Activated CD8-positive, alpha-beta memory T cell treated with anti-CD3 and anti-CD28 coated beads for 4 hours (primary cell): ENCODE measurements at places on chromosomes 3 and 15.

- no peak for DNase-seq
These were observed 8.6 kb upstream of the IQSEC1 start for GRCh38 chr3:13081603-13082360.

GRCh38 chr3:39443530-39443929 is 23.9 kb upstream of the MOBP start:
- DNase-seq, result no peak

- DNase-seq, result no peak
These were observed 44.4 kb downstream of the PAQR5 start for GRCh38 chr15:69343133-69343532.

DNA sequence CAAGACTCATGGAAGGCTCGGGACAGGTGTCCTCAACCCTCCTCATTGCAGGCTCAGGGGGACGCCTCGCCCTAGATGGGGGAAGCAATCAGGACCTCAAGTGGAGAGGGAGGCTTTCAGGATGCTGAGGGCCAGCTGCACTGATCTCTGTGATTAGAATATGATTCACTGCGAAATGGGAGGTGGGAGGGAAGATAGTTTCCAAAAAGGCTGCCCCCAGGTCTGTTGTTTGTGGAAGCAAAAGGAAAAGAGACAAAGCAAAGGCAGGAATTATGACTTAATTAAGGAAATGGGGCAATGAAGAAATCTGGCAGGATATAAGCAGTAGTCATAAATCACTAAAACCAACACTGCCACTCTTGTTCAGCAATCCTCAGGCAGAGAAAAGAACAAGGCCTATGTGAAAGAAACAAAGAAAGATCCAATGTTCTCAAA is 85.6 kb upstream of the ABHD17C start:
- DNase-seq, result no peak

DNA sequence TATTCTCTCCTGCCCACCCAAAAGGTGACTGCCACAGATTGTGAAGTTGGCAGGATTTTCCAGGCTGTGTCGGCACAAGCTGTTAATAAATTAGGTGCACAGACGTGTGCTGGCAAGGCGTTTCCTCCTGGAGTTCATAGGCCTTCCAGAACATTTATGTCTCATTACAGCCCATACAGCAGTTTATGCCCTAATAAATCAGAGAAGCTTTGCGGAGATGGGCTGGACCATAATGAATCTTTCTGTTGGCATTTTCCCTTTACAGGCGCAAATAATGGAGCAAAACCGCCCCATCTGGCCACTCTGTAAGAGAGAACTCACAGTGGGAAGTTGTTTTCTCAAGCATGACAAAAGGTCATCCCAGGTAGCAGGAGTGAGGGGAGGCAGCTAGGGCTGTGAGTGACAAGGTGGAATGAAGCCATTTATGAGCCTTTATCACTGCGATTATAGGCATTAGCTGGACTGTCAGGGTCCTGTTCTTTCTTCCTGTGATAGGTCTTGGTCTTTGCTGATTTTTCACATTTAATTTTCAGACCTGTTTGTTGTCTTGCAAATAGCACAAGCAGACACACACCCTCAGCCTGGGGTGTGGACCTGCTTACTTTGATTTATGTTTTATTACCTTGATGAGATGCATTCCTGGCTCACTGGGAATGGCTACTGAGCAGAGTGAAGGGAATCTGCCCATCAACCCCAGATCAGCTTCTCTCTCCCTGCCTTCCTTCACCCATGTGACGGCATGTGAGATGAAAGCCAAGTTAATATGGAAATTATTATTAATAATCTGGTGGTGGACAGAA is 257.5 kb downstream of the LRTM1 start:
- no peak for DNase-seq

- no peak for DNase-seq
These were observed 26.0 kb downstream of the CYP19A1 start for GRCh38 chr15:51312166-51313073.

GRCh38 chr3:95154766-95155165 is 1091.9 kb downstream of the NSUN3 start:
- DNase-seq, result no peak

DNA sequence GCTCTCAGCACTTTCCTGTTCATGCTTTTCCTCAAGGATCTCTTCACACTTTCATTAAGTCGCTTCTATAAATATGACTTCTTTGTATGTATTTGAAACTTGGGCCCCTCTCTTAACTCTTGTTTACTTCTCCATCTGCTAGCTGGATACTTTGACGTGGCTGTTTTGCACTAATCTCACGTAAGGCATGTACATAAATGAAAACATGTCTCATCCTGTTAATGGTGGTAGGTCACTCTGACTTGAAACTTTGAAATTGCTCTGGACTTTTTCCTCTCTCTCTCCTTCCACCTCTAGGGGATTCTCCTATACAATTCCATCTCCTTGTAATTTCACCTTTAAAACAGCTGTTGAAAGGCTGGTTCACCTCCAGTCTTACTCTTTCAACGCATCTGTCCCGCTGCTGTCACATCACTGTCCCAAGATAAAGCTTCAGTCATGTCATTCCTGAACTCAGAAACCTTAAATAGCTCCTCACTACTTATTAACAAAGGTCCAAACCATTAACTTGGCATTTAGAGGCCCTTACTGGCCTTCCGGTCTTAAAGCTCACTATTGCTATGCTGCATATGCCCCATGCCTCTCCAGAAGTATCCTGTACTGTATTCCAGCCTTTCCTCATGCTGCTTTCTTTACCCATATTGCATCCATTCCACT is 1.2 kb downstream of the BLOC1S6 start:
- DNase-seq, result no peak

GRCh38 chr3:123951522-123952447 is 9.2 kb downstream of the CCDC14 start:
- no peak for DNase-seq

- no peak for DNase-seq
These were observed 6.6 kb downstream of the POLR2H start for GRCh38 chr3:184368116-184368515.

DNA sequence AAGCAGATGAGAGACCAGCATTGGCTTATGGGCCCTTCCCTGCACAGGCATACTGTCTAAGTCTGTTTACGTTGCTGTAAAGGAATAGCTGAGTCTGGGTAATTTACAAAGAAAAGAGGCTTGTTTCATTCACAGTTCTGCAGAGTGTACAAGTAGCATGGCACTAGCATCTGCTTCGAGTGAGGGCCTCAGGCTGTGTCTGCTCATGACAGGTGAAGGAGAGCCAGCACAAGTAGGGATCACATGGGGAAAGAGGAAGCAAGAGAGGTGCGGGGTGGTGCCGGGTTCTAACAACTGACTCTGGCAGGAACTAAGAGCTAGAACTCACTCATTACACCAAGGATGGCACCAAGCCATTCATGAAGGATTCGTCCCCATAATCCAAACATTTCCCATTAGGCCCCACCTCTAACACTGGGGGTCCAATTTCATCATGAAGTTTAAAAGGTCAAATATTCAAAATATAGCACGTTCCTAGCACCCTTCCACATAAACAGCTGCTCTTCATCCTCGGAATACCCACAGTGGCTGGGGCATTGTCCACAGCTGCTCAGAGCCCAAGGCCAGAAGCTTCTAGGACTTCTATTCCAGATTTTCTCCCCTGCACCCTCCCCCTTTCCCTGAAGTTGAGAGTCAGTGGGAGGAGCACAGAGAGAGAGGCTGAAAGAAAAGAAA is 5.6 kb downstream of the RTP3 start:
- no peak for DNase-seq

GRCh38 chr3:71614869-71615268 is 31.3 kb upstream of the FOXP1 start:
- DNase-seq, result no peak

DNA sequence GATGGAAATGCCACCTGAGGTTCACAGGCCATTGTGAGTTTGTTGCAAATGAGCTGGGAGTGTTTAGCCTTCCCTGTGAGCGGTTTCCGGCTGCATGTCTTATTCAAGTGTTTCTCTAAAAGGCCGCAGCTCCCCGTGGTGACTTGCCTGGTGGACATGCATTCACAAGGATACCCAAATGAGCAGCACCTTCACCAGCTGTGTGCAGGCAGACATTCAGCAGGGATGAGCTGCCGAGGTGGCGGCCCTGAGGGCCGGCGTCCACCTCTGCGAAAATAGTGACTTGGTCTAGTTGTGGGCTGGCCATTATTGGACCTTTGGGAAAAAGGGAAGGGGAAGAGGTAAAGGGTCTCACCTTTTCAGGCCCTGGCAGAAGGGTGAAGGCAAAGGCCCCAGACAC is 23.4 kb downstream of the SPSB4 start:
- DNase-seq, result no peak

GRCh38 chr3:43695443-43695842 is 4.7 kb downstream of the ABHD5 start:
- DNase-seq, result no peak

DNA sequence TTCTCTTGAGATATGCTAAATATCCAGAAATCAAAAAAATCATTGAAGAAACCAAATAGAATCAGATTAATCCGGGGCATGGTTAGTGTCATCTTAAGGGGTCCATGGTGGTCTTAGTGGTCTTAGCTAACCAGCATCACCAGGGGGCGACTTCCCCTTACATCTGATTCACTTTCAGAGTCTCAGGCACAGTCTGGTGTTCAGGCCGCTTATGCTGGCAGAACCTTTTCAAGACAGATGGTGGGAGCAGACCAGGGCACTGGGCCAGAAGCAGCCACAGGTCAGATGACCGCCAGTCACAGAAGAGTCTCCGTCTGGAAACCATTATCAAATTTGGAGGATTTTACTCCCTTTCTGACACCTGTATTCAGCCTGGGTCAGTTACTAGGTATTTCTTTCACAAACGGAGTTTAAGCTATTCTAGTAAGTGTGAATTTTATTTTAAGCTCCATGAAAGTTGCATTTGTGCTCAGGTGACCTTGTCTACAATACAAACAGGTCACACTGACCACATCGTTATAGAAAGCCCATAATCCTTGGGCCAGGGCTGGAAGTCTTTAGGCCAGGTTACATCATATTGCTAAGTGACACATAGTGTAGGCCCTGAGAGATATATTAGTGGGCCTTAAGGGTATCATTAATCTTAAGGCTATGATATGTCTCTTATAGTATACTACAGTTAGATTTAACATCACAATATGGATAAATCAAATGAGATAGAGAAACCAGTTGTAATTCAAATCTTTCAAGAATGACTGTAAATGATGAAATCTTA is 365.5 kb downstream of the GBE1 start:
- DNase-seq, result no peak

DNA sequence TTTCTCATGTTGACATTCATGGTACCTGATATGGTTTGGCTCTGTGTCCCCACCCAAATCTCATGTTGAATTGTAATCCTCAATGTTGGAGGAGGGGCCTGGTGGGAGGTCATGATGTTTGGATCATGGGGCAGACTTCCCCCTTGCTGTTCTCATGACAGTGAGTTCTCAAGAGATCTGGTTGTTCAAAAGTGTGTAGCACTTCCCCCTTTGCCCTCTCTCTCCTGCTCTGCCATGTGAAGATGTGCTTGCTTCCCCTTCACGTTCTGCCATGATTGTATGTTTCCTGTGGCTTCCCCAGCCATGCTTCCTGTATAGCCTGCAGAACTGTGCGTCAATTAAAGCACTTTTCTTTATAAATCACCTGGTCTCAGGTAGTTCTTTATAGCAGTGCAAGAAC is 3.3 kb upstream of the UBL7 start:
- DNase-seq, result no peak

- DNase-seq, result no peak
These were observed 31.7 kb downstream of the RAB27A start for GRCh38 chr15:55257938-55258337.

- no peak for DNase-seq
These were observed 115.9 kb downstream of the ASB7 start for GRCh38 chr15:100718075-100718980.

GRCh38 chr3:36075491-36075890 is 304.8 kb upstream of the STAC start:
- DNase-seq, result no peak

DNA sequence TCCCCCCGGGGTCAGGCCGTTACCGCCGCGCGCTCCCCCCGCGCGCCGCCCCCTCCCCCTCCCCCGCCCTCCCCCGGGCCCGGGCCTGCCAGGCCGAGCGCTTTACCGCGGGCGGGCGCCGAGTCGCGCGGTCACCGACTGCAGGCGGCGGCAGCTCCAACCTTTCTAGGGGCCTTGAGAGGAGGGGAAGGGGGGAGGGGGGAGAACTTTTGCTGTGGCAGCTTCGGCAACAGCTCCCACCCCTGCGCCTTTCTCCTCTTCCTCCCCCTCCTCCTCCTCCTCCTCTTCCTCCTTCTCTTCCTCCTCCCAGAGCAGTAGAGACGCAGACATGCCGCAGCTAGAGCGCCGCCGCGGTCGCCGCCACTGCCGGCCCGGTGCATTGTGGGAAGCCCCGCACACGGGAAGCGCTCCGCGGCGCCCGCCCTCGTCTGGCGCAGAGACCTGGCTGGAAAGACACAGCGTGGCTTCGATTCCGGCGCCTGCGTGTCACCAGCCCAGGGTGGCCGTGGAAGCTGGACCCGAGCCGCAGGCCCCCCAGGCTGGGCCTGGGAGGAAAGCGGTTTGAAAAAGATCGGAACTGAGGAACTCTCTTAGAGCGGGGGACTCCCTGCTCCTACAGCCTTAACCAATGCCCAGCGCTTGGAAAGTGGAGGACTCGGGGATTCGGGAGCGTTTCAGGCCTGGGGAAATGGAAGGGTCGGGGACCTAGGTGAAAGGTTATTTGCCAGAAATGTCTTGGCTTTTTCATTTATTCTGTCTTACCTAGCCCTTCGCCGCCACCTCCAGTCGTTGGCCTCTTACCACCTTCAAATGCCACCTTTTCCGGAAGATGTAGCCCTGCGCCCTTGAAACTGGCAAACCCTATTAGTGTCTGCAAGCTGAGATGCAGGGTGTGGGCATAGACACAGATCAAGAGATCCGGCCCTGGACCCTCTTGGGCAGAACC is at the start of gene ZNF148:
TSS of gene ZNF148 (minus strand) at position 330 of the 946 bp plus-strand sequence. CDS start 61,685 bp downstream, outside the sequence.
- DNase-seq, result peak; percentile 81

DNA sequence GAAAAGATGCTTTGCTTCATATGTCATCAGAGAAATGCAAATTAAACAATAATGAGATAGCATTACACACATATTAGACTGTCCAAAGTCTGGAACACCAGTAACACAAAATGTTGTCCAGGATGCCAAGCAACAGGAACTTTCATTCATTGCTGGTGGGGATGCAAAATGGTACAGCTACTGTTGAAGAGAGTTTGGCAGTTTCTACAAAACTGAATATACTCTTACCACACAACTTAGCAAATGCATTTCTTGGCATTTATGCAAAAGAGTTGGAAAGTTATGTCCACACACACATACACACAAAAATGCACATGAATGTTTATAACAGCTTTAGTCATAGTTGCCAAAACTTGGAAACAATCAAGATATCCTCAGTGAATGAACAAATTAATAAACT is 195.2 kb upstream of the MME start:
- DNase-seq, result no peak

- no peak for DNase-seq
These were observed 4.8 kb upstream of the SACM1L start for GRCh38 chr3:45684327-45684892.

GRCh38 chr3:74420538-74421124 is 193.8 kb downstream of the CNTN3 start:
- no peak for DNase-seq

DNA sequence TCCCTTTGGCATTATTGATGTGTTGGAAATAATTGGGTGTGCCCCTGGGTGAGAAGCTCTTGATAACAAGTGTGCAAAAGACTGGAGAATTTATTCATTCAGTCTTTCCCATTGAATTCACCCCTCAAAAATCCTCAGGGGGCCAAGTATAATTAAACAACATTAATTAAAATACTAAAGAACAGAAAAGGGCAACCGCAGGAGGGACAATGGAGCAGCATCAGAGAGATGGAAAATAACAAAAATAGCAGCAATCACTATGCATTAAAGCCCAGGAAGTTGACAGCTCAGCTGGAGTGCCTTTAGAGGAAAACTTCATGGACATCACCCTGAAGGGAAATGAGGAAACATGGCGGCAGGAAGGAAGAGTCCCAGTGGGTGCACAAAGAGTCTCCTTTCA is 227.6 kb downstream of the MINAR1 start:
- DNase-seq, result no peak
